Astrocyte of the hippocampus (primary cell): ENCODE measurements at places on chromosomes 12 and 14.
A peak's percentile ranks its signal among the peaks of the same experiment; 100 is the strongest.

DNA sequence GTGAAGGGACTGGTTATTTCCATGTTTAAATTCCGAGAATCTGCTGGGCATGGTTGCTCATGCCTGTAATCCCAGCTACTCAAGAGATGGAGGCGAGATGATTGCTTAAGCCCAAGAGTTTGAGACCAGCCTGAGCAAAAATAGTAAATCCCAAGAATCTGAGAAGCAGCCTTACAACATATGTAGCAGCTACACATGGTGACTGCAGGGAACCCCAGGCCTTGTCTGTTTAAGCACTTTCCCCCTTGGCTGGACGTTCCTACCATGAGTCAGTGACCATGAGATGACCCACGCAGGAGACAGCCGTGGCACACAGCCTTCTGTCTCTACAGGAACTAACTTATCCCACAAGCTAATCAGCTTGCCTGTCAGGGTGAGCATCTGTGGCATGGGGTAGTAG lies 5.5 kb upstream of the SLC24A4 start:
- DNase-seq: no peak

- DNase-seq: no peak
Observed at GRCh38 chr12:132400011-132400641, 70.7 kb upstream of the GALNT9 start.

DNA sequence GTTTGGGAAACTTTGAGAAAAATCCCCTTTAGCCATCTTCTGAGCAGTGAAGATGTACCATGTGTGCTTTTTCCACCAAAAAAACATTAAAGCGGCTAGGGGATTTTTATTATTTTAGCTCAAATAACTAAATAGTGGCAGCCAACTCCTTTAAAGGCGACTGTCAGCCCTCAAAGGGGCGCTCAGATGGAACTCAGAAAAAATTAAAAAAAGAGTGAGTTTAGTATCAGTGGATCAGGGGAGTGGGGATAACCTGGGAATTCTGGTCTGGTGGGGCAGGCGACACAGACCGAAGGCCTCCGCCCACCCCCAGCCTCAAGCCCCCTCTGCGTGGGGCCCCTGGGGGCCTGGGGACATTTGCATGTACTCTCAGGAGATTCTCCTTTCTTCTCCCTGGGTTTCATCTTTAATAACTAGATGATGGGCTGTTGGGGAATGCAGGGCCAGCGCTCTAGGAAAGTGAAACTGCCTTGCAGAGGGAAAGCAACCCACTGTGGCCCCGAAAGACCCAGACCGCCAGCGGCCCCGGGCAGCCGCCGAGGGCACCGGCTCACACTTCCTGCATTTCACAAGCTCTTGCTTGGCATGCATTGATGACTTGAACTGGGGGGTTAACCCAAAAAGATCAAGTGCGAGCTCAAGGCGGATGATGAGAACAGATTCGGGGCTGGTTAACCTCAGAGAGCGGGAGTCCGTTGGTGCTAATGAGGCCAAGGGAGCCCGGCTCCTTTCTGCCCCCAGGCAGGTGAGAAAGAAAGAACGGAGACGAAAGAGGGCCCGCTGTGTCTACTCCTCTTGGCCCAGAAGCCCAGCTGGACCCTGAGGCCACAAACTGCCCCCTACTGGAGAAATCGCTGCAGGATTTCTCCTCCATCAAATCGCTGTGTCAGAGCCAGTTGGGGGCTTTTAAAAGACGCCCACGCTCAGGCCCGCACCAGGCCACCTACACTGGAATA lies 7.3 kb upstream of the BATF start:
- peak; percentile 16 for DNase-seq

DNA sequence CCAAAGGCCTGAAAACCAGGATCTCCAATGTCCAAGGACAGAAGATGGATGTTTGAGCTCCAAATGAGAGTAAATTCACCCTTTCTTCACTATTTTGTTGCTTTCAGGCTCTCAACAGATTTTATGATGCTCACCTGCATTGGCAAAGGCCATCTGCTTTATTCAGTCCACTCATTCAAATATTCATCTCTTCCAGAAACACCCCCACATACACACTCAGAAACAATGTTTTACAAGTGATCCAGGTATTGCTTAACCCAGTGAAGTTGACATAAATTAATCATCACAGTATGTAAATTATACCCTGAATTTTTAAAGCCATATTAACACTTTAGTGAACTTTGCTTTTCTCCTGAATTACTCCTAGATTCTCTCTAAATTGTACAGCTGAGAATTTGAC lies 63.3 kb downstream of the DUSP6 start:
- no peak for DNase-seq

DNA sequence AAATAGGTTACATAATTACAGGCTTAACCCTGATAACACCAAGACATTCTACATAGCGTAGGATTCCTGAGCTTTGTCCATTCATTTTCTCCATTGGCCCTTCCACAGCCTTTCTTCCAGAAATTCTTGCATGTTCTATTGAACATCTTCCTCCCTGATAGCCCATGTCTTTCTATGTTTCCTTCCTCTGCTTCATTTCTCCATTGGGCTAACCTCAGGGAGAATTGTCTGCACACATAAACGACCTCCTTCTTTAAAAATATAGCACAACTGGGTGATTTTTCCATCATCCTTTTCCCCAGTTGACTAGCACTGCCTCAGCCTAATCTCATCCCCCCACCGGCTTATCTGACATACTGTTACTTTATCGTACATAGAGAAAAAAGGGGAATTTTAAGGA lies 11.2 kb downstream of the DIO2 start:
- DNase-seq: no peak

DNA sequence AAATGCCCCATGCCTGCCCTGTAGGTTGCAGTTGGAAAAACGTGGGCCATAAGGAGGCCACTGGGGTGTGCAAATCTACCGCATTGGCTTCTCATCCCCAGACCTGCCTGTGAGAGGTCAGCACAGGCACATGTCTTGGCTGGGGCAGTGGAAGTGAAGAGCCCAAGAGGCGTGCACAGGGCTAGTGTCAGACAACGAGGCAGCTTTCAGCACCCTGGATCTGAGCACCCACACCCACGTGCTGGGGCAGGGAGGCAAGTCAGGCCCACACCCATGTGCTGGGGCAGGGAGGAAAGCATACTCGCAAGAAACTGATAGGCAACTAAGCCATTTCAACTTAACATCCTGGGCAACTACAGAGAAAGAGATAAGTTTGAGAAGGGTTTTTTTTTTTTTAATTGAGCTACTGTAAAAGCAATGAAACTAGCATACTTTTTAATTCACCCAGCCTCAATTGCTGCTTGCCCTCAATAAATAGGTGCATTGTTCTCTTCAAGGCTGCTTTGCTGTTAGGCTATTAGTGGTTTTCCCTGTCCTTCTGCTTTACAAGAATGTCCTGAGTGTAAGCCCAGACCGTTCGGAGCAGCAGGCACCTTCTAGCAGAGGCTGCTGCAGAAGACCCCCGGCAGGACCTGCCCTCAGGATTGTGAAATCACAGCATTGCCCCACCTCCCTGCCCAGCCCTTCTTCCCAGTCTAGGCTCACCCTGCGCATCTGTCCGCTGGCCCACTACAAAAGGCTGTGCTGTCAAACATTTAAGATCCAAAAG lies 355.3 kb upstream of the FKBP4 start:
- DNase-seq: no peak

DNA sequence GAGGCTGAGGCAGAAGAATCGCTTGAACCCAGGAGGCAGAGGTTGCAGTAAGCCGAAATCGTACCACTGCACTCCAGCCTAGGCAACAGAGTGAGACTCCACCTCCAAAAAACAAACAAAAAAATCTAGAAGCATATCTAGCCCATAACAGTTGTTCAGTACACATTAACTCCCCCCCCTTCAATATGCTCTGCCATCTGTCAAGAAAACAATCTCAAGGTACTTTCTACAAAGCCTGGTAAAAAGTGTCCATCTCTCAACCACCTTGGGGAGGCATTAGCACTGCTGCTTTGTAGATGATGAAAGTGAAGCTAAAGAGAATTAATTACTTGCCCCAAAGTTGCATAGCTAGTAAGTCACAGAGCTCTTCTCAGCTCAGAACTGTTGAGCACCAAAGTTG lies 24.9 kb downstream of the LGALS3 start:
- DNase-seq: no peak

DNA sequence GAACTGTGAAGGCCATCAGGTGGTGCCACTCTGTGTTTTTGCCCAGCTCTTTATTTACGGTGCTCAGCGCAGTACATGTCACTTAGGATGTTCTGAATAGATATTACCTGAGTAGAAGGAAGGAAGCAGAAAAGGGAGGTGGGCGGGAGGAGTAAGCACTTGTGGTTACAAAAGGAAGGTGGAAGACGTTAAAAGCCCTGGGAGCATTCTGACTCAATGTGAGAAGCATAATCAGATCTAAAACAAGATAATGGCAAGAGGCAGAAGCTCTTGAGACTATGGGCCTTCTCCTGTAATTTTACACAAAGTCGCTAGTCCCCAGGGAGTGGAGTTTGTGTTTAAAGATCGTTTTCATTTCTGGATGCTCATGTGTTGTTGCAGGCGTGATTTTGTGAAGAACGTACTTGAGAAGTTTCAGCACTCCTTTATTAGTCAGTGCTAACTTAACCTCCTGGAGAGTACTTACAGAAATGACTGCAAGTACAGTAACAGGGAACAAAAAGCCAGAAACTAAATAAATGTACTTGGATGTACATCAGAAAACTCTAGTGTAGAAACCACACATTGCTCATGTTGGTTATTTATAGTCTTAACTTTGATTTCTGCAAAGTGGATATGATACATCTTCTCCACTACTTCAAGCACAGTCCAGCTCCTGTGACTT lies 1523.5 kb downstream of the AACS start:
- peak; percentile 57 for DNase-seq

DNA sequence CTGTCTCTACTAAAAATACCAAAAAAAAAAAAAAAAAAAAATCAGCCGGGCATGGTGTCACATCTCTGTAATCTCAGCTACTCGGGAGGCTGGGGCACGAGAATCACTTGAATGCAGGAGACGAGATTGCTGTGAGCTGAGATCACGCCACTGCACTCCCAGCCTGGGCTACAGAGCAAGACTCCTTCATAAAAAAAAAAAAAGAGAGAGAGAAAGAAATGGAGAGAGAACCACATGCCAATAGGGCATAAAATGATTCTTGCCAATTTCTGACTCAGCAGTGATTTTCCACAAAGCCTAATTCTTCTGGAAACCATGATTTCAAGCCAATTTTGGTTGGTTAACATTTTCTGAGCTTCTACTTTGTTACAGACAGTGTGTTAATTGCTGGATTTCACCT lies 250.4 kb upstream of the SEL1L start:
- DNase-seq: peak; percentile 70

DNA sequence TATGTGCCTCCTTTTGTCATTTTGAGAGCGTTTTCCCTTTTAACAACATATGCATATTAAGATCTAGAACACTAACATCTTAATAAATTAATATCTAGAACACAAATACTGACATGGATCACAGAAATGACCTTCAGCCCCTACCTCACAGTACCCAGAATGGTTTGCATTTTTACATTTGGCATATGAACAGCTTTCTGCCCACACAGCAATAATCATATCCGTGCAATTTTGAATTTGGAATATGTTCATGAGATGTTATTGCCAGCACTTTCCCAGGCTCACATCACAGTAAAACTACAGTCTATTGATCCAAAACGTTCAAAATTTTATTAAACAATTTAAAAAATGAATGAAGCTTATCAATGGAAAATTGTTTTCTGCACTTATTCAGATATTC lies 114.6 kb downstream of the SLC25A21 start:
- DNase-seq: no peak

- DNase-seq: no peak
Observed at GRCh38 chr12:118127867-118128266, 8.1 kb upstream of the PEBP1 start.

- no peak for DNase-seq
Observed at GRCh38 chr12:31965090-31965489, 5.9 kb downstream of the RESF1 start.

DNA sequence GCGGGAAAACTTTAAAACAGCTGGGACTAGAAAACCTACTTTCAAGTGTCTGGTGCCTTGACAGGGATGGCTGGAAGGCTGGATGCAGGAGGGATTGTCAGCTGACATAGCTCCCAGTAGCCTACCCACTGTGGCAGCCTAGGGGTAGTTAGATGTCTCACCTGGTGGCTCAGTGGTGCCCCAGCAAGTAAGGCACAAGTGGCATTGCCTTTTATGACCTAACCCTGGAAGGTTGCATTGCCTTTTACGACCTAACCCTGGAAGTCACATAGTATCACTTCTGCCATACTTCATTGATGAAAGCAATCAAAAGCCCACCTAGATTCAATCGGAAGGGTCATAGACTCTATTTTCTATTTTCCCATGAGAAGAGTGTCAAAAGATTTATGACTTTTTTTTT lies 724.7 kb upstream of the TBX3 start:
- DNase-seq: no peak

DNA sequence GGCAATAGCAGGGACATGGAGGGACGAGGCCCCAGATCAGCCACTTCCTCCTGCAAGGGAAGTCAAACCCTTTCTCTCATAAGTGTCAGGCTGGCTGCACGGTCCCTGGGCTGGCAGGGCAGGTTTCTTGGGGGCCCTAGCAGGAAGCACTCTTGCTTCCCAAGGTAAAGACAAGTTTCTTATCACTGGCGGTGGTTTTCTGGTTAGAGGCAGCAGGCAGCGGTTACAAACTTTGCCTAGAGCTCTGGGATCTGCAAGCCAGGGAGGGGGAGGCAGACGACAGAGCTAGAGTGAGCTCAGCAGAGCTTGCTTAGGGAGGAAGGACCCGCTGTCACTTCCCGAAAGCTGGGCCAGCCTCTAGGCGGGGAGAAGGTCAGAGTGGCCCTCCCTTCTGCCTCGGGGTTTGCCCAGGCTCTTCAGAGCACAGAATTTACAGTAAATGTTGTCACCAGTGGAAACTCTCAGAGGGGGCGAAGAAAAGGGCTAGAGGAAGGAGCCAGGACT lies 20.4 kb downstream of the BATF start:
- peak; percentile 24 for DNase-seq

GRCh38 chr12:46785382-46785781 lies 40.4 kb downstream of the SLC38A4 start:
- DNase-seq: no peak

- no peak for DNase-seq
Observed at GRCh38 chr12:91331371-91331770, 148.8 kb upstream of the DCN start.

- DNase-seq: no peak
Observed at GRCh38 chr14:105123981-105124765, 44.4 kb downstream of the JAG2 start.

- DNase-seq: no peak
Observed at GRCh38 chr14:66444271-66444927, 41.8 kb upstream of the CCDC196 start.

GRCh38 chr12:6768990-6769389 lies 2.8 kb downstream of the PTMS start:
- peak; percentile 79 for DNase-seq

GRCh38 chr14:91360490-91361232 lies 57.0 kb downstream of the CCDC88C start:
- DNase-seq: no peak
